Gastrocnemius medialis (tissue), 4 donors: ENCODE measurements at places on chromosomes 11 and 22. TPM values are rescaled to one million over a fixed set of nuclear protein-coding genes. Genes with fewer than 3 reads are reported as not detected.

DNA sequence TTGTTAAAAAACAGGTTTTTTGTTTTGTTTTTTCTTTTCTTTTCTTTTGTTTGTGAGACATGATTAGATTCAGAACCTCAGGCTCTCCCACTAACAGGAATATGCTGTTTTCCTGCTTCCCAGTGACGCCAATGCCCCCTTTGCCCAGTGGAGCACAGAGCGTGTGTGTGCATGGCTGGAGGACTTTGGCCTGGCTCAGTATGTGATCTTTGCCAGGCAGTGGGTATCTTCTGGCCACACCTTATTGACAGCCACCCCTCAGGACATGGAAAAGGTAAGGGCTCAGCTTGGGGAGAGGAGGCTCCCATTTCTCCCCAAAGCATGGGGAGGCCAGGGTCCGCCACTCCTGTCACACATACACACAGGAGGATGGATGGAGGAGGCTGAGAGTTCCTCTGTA is 25.0 kb downstream of the CYB5R2 start:
- H3K4me3 ChIP-seq = no peak overlapping the region
- H3K27ac ChIP-seq = no peak overlapping the region
- no peaks in the 10 kb centered on the region for H3K27me3 ChIP-seq
- H3K4me1 ChIP-seq = no peaks in the 10 kb centered on the region

GRCh38 chr11:131951121-131951520 is 580.7 kb downstream of the NTM start:
- H3K4me1 ChIP-seq = no peaks in the 10 kb centered on the region
- DNase-seq = no peak
- no peak overlapping the region for H3K4me3 ChIP-seq

Gene OR4C6
- total RNA-seq = not detected

Gene PATE2
- total RNA-seq = not detected

Gene RIMBP3C
- not detected for total RNA-seq

- no peaks in the 10 kb centered on the region for H3K4me1 ChIP-seq
- no peak for DNase-seq
Measured at GRCh38 chr11:69375316-69376154, 81.6 kb downstream of the MYEOV start.

DNA sequence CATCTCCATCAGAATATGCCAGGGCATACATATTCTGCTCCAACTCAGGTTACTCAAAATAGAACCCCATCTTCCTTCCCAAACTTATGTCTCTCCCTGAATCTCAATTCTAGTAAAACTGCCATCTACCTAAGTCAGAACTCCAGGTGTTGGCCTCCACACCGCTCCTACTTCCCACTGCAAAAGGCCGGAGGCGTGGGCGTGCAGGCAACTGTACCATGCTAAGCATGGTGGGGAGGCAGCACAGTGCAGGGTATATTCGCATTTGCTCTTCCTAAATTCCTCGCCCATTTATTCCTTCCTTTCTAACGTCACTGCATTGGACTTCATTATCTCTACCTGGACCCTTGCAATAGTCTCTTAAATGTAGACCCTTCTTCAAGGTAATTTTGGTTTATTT is 97.8 kb downstream of the MICAL3 start:
- H3K4me1 ChIP-seq = peaks cover 59% of the 10 kb centered on the region
- DNase-seq = no peak
- H3K4me3 ChIP-seq = no peak overlapping the region
- no peaks in the 10 kb centered on the region for H3K36me3 ChIP-seq

- no peak for DNase-seq
- H3K27ac ChIP-seq = no peak overlapping the region
- peaks cover 18% of the 10 kb centered on the region for H3K4me1 ChIP-seq
- H3K36me3 ChIP-seq = no peaks in the 10 kb centered on the region
- no peak overlapping the region for H3K4me3 ChIP-seq
- no peaks in the 10 kb centered on the region for H3K27me3 ChIP-seq
Measured at GRCh38 chr11:8679006-8679405, 3.5 kb downstream of the TRIM66 start.

Gene OR51F2
- not detected for total RNA-seq

DNA sequence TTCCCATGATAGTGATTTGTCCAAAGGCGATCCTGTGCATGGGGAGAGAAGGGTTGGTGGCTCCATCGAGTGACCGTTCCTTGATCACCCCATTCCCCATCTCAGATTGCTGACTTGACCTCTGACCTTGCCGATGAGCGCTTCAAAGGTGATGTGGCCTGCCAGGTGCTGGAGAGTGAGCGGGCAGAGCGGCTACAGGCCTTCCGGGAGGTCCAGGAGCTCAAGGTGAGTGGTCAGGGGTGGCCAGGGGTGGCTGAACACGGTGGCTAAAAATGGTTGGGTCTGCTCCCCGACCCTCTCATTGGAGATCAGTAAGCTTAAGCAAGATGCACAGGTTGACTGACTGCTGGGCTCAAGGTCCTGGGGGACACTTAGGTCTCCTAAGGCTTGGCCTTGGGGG is 148.7 kb downstream of the MYO18B start:
- no peak overlapping the region for H3K27ac ChIP-seq
- DNase-seq = no peak
- no peak overlapping the region for H3K4me3 ChIP-seq
- H3K4me1 ChIP-seq = no peaks in the 10 kb centered on the region
- H3K27me3 ChIP-seq = no peaks in the 10 kb centered on the region

Gene TNNT3
- 3,441 TPM for total RNA-seq

DNA sequence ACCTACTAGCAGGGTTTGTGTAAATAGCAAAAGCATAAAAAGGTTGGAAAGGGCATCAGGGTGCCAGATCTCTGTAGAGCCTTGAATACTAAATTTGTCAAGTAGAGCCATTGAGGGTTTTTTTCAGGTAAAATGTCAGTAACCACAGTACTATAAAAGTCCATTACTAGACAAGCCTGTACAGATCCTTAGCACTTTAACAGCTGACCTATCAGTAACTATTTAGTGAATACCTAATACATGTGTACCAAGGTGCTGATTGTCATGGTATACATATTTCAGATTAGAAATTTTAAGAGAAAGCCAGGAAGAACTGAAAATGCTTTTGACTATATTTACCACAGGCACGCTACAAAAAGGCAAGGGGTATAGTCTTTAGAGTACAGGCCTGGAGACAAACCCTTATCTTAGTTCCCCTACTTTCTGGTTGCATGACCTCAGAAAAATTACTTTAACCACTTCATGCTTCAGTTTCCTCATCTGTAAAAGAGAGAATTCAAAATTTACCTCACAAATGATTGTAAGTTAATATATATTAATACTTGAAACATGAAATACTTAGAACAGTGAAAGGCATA is 57.9 kb downstream of the RAB38 start:
- DNase-seq = no peak
- no peaks in the 10 kb centered on the region for H3K36me3 ChIP-seq
- no peak overlapping the region for H3K4me3 ChIP-seq
- no peaks in the 10 kb centered on the region for H3K27me3 ChIP-seq

GRCh38 chr22:27295605-27296004 is 506.0 kb downstream of the MN1 start:
- H3K4me3 ChIP-seq = no peak overlapping the region
- peaks cover 17% of the 10 kb centered on the region for H3K27me3 ChIP-seq
- no peaks in the 10 kb centered on the region for H3K4me1 ChIP-seq
- H3K27ac ChIP-seq = no peak overlapping the region
